ENCODE measurements at places on chromosomes 5 and 9.

DNA sequence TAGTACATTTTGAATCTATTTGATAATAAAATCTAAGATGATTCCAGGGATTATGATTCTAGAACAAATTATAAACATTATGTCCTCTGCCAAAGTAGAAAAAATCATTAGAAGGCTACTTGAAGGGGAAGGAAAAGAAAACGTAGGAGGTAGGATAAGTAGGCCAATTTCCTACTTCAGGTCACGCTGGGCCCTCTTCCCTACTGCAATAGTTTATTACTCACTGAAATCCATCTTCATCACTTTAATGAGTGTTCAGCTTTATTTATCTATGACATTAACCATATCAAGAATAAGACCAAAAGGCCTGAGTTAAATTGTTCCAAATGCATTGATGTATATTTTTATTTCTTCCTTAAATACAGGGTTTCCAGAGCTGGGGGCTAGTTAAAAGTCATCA is 21.6 kb downstream of the SLC28A3 start:
- no peak for DNase-seq

DNA sequence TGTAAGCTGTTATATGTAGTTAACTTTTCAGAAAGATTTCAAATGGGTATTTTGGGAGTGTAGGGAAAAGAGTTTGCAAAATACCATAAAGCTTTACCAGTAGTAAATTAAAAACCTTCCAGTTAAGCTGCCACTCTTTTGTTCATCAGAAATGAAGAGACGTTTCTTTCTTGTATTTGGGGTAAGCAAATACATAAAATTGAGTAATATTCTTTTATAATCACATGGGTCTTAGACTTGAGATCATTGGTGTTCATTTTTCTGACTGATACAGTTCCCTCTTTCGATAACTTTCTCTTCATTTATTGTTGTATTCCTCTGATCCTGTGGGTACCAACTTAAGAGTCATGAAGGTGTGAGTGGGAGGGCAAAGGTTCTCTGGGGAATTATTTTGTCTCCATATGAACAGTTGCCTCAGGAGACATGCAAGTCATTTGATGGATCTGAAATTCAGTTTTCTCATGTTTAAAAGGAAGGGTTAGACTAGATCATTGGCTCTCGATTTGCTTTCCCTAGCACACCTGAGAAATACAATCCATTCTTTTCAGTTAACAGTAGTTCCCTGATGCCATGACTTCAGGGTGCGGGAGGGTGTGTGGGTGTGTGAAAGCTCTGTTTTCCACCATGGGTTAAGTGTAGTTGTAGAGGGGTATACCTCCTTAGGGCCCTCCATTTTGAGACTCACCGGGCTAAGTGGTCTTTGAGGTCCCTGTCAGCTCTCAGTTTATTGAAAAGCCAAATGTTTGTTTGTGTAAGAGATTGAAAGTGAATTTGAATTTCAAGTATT is 47.7 kb downstream of the CNTRL start:
- DNase-seq = no peak

GRCh38 chr9:75455444-75455921 is 367.2 kb downstream of the OSTF1 start:
- DNase-seq = no peak

DNA sequence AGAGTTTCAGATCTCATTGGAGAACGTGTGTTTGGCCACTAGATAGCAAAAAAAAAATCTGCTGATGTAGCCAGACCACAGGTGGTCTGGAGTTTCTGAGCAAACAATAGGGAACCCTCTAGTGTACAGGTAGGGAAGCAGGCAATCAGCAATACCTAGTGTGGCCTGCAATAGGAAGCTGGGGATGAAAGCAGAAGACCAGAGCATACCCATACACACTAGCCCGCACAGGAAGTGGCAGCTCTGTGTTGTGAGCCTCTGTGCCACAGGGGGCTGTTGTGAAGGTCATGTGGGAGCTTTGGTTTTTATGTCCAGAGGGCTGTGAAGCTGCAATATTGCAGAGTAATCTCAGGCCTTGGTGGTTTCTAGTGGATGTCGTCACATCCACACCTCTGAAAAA is 81.2 kb downstream of the MTAP start:
- peak; percentile 13 for DNase-seq

GRCh38 chr5:75667586-75667985 is 49.7 kb downstream of the POC5 start:
- no peak for DNase-seq

Data from SW480 (cell line).